Stimulated activated CD8-positive, alpha-beta memory T cell treated with anti-CD3 and anti-CD28 coated beads, Interleukin-4, amount 100 ng/mL, for 4 hours (primary cell): ENCODE measurements at places on chromosomes 4 and X.

GRCh38 chrX:75229774-75230173, 44.1 kb upstream of the UPRT start:
- DNase-seq: no peak

DNA sequence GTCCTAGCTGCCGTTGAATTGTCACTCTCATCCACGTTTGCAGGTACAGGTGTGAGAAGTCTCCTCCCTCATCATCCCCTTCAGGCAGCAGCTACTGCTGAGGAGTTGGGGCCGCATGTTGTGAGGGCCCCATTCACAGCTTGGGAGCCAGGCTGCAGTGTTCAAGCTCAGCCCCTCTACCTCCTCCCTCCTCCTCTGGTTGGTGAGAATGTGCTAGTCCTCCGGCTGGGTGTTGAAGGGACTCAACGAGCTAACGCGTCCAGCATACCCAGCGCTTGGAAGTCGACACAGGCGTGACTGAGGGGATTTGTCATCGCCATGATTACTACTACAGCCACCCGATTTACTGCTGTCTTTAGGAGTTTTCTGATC, 82.0 kb upstream of the PSAPL1 start:
- no peak for DNase-seq

- DNase-seq: no peak
Observed at GRCh38 chr4:100285121-100285520, 94.9 kb upstream of the DDIT4L start.

GRCh38 chr4:152997771-152998487, 61.8 kb downstream of the FHDC1 start:
- DNase-seq: no peak

- no peak for DNase-seq
Observed at GRCh38 chrX:41707218-41707617, 16.8 kb upstream of the GPR82 start.
